ENCODE measurements at places on chromosomes 12 and 14.

DNA sequence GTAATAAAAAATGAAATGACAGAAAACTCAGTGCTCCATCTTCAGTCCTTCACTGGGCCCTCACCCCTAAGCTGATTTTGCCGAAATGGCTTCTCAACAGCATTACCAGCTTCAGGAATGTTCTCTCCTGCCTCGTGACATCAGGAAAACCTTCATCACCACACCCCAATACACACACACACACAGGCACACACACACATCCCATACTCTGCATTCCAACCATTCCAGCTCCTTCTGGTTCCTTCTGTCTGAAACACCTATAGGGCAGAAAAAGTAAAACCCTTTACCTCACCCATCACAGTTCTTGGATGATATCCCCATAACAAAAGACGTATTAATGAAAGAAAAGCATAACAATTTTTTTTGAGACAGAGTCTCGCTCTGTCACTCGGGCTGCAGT, 75.9 kb downstream of the CCDC60 start:
- no peak for DNase-seq

GRCh38 chr12:20494851-20495250, 126.5 kb downstream of the PDE3A start:
- DNase-seq = no peak

- no peak for DNase-seq
Observed at GRCh38 chr14:70317091-70317968, 42.2 kb downstream of the COX16 start.

GRCh38 chr14:55075628-55076175, 24.3 kb downstream of the MAPK1IP1L start:
- no peak for DNase-seq

GRCh38 chr12:119593578-119594398, at the start of gene TMEM233:
Gene TMEM233, plus strand, starts transcription at chr12:119593774. Its CDS starts 75 bp downstream, at chr12:119593849.
- DNase-seq = no peak

DNA sequence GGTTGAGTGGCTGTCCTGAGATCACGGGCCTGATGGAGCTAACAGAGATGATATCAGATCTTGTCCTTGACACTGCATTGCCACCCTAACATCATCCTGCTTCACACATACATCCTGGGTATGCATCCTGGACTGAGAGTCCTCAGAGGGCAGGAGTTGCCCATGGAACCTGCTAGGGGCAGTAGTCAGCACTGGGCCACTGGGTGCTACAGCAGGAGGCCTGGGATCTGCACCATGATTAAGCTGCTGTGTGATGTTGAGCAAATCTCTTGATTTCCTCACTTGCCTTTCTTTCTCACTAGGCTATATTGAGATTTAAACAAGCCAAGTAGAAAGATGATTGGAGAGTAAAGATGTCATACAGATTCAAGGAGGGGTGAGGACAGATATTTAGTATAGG, 22.1 kb upstream of the EIF4B start:
- DNase-seq = no peak

GRCh38 chr14:39109893-39110715, 4.0 kb upstream of the GEMIN2 start:
- no peak for DNase-seq

DNA sequence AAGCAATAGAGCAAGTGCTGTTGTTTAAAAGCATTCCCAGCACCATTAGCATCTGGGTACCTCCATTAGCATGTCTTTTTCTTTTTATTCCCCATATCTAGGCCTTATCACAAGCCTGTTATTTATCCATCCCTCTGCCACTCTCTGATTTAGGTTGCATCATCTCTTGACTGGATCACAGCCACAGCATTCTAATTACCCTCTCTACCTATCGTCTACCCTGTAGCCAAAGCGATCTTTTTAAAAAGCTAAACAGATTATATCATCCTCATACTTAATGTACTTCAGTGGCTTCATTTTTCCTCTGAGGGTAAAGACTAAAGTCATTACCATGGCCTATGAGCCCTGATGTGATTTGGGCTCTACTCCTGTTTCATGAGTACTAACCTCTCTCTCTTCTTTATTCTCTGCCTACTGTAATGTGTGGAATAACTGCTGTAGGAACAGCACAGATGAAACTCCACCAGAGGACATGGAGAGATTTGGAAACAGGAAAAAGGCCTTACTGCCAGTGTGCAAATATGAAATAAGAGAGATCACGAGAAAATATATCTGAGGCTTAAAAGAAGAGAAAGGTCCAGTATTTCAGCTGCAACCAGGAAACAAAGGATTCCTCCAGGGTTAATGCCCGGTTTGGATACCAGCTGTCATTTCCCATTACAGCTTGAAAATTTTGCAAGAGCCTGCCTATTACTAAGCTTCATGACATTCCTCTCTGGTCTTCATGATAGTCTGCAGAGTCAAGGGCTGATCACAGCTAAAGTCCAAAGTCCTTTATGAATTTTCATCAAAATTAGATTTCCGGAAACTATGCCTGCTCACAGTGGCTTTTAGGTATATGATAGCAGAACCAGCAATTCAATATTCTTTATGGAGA, 422.5 kb upstream of the PDE3A start:
- no peak for DNase-seq

DNA sequence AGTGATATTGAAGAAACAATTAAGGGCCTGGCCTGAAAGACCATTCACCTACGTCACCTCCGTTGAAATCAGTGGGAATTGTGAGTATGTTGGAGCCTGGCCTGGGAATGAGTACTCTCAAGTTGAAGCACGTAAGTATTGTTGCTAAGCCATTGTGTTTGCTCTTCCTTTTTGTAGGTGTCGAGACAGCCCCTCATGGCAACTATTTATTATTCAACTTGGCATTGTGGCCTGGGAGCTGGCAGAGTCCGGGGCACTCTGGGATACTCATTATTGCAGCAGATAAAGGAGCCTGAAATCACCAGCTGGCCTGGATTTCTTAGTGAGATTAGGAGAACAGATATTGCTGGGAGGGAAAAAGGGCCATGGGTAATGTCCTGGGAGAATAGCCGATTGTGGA, 147.4 kb downstream of the C12orf75 start:
- DNase-seq = no peak

DNA sequence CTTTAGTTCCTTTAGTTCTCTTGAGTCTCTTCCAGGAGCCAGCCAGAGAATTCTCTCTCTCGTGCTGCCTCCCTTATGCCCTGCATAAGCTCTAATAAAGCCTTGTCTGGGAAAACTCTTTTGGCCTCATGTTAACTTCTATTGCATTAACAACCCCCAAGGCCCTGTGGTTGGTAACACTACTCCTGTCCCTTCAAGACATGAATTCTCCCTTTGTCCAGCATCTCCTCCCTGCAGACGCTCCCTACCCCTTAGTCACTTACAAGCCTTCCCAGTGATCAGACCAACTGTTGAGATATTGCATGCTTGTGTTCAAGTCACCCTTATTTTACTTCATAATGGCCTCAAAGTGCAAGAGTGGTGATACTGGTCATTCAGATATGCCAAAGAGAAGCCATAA, 12.1 kb downstream of the LTBR start:
- no peak for DNase-seq

- no peak for DNase-seq
Observed at GRCh38 chr14:103136388-103137271, 13.4 kb downstream of the TNFAIP2 start.

DNA sequence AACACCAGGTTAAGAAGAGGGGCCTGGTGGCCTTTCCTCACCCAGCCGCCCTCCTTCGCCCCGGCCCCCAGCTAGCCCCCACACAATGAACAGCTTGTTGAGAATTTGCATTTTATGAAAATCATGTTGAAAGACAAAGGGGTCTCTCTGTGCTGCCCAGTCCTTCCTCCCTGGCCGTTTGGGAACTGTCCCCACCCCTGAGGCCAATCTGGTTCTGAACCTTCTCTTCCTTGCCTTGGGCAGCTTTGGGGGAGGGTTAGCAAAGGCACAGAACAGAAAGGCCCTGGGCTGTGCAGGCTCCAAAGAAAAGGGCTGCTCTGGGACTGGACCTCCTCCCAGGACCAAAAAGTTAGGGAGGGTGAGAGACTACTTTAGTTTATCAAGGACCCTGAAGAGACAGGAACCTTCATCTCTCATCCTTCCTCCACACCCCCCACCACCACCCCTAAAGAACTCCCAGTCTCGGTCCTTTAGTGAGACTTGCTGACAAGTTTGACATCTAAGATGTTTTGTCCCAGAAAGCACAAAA, 1.3 kb downstream of the TAMALIN start:
- no peak for DNase-seq

GRCh38 chr12:1056390-1056789, 65.4 kb downstream of the ERC1 start:
- DNase-seq = no peak

GRCh38 chr12:123036466-123037285, 56.2 kb downstream of the ARL6IP4 start:
- peak; percentile 40 for DNase-seq

- DNase-seq = no peak
Observed at GRCh38 chr12:90102957-90103652, 394.5 kb upstream of the ATP2B1 start.

GRCh38 chr14:34325493-34325892, 136.5 kb downstream of the SPTSSA start:
- no peak for DNase-seq

GRCh38 chr14:68576496-68577244, 216.2 kb downstream of the ZFP36L1 start:
- DNase-seq = no peak

- no peak for DNase-seq
Observed at GRCh38 chr12:47721431-47721973, 3.8 kb downstream of the ENDOU start.

DNA sequence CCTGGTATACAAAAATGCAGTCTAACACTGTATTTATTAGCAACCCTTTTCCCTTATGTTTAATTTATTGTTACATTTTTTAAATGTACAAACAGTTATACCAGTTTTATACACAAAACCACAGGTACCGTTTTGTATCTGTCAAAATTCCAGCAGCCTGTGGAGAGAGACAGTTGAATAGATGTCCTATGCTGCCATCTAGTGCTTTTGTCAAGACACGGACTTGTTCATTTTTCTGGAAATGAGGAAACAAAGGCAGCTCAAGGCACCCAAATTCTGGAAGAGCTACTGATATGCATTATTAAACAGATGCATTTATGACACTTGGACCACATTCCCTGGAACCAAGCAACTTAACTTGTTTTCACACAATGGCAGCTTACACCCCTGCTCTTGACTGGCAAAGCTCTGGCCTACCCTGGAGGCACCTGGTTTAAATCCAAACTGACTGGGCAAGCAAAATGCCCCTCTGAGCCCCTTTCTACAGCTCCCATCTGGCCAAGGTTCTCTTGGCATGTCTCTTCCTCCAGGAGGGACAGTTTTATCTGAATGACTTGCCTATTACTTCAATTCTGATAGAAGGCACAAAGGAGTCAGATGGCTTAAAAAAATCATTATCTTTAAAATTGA, 286.9 kb upstream of the PRKD1 start:
- DNase-seq = no peak

DNA sequence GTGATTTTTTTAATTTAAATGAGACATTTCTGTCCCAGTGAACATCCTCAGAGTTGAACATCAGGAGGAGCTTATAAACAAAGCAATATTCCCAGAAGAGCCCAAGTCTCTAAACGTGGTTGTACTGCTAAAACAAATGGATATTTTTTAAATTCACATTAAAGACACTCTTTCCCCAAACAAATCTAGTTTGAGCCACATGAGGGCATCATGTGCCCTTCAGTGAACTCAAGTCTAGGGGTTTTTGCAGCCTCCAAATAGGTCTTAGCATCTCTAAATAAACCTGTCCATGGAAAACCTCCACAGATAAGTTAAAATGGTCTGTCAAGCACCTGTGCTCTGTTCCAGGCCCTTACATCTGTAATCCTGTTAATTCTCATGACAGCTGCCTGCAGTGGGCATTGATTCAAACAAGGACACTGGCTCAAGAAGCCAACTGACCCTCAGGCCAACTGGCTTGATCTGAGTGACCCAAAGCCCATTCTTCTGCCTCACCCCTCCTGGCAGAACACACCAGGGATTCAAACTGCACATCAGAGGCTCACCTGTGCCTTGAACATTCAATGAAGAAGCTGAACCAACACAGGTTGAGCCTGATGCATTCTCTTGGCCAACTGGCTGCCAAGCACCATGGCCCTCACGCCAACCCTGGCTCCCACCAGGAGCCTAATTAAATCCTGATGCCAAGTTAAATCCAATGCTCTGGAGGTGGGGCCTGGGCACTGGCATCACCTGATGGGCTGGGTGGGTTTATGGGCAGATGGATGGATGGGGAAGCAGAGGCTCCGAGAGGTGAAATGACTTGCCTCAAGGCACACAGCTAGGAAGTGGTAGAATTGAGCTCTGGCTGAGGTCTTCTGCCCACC, 8.6 kb downstream of the ISCU start:
- no peak for DNase-seq

DNA sequence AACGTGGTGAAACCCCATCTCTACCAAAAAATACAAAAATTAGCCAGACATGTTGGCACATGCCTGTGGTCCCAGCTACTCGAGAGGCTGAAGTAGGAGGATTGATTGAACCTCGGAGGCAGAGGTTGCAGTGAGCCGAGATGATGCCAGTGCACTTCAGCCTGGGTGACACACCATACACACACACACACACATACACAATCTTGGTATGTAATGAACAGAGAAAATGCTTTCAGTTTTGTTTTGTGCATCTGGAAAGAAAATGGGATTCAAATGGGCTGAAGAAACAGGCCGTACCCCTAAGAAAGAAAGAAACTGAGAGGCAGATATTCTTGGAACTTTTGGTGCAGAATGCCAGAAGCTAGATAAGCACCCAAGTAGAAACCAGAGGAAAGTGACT, 107.2 kb downstream of the PDE3A start:
- no peak for DNase-seq

GRCh38 chr14:67360470-67361206, 510 bp downstream of the EIF2S1 start:
- DNase-seq = no peak

- no peak for DNase-seq
Observed at GRCh38 chr12:106035421-106035820, 103.3 kb downstream of the NUAK1 start.

DNA sequence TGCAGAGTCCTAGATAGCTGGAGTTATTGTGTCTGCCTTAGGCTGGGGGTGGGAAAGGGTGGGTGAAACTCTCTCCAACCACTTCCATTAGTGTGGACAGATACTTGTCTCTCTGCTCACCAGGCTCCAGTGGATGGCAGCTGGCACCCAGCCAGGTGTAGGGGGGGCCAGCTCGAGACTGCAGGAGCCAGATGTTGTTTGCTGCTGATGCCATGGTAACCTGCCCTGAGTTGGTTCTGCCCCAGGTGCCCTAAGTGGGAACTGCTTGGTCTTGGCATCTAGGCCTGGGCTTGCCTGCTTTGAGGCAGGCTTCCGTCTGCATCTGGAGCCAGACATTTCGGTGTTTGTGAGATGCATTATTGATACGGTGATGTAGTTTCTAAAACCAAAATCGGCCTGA, 82.2 kb downstream of the ADCK1 start:
- no peak for DNase-seq

DNA sequence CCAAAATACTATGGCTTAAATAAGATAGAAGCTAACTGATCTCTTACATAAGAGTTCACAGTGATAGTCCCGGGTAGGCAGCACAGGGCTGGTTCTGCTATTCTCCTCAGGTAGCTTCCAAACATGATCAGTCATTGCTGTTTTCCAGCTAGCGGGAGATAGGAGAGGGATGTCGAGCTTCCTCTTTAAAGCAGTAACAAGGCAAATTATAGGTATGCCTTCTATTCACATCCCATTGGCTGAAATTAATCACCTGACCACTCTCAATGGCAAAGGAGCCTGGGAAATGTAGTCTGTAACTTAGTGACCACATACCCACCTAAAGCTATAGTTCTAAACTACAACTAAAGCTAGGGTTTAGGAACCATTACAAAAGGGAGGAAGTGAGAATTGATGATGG, 34.5 kb upstream of the VRK1 start:
- no peak for DNase-seq

GRCh38 chr12:642633-643474, 20.4 kb downstream of the NINJ2 start:
- DNase-seq = peak; percentile 94

All from upper lobe of right lung (tissue), 1 donor.